ENCODE measurements at places on chromosomes 7 and 10.

GRCh38 chr7:46494028-46494427 lies 573.0 kb upstream of the IGFBP3 start:
- no peaks in the 10 kb centered on the region for H3K36me3 ChIP-seq
- H3K27me3 ChIP-seq: no peaks in the 10 kb centered on the region
- no peak overlapping the region for H3K27ac ChIP-seq
- DNase-seq: no peak
- no peaks in the 10 kb centered on the region for H3K4me1 ChIP-seq
- H3K4me3 ChIP-seq: no peak overlapping the region

DNA sequence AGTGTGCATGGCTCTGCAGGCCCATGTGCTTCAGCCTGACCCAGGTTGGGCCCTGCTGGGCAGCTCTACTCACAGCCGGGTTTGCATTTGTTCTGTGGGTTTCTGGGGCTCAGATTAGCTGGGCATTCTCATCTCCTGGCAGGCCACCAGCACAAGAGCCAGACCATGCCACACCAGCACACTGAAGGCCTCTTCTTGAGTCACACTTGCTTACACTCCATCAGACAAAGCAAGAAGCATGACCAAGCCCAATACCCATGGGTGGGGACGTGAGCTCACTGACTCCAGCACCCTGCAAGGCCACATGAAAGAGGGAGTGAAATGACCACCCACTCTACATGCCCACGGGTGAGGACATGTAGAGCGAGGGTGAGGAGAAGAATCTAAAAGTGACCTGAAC lies 257.8 kb upstream of the PPP2R2D start:
- no peaks in the 10 kb centered on the region for H3K36me3 ChIP-seq
- no peak overlapping the region for H3K4me3 ChIP-seq
- no peak overlapping the region for H3K27ac ChIP-seq
- no peaks in the 10 kb centered on the region for H3K4me1 ChIP-seq
- no peaks in the 10 kb centered on the region for H3K27me3 ChIP-seq
- DNase-seq: no peak

GRCh38 chr7:121278120-121279021 lies 50.4 kb upstream of the WNT16 start:
- no peak for DNase-seq
- no peak overlapping the region for H3K4me3 ChIP-seq
- no peaks in the 10 kb centered on the region for H3K36me3 ChIP-seq
- H3K4me1 ChIP-seq: peaks cover 4% of the 10 kb centered on the region
- no peak overlapping the region for H3K27ac ChIP-seq
- H3K27me3 ChIP-seq: no peaks in the 10 kb centered on the region

DNA sequence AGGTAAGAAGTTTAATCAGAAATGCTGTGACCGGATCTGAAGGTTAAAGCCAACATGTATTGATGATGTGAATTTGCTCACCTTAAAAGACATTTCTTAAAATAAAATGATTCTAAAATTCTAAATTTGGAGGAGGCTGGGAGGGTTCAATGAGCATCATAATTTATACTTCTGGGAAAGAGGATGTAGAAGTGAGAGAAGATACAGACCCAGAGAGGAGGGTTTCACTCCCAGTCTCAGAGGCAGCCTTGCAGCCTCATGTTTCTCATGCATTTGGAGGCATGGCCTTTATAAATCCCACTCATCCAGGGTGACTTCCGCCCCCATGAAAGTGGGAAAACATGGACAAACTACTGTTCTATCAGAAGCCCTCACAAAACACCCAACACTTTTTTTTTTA lies 305.6 kb upstream of the PITRM1 start:
- DNase-seq: no peak
- no peak overlapping the region for H3K4me3 ChIP-seq
- H3K27me3 ChIP-seq: no peaks in the 10 kb centered on the region
- no peaks in the 10 kb centered on the region for H3K36me3 ChIP-seq
- H3K27ac ChIP-seq: no peak overlapping the region
- no peaks in the 10 kb centered on the region for H3K4me1 ChIP-seq

GRCh38 chr10:97937928-97938327 lies 88.3 kb downstream of the GOLGA7B start:
- no peak overlapping the region for H3K4me3 ChIP-seq
- H3K36me3 ChIP-seq: no peaks in the 10 kb centered on the region
- no peak for DNase-seq
- H3K4me1 ChIP-seq: no peaks in the 10 kb centered on the region
- H3K27ac ChIP-seq: no peak overlapping the region

DNA sequence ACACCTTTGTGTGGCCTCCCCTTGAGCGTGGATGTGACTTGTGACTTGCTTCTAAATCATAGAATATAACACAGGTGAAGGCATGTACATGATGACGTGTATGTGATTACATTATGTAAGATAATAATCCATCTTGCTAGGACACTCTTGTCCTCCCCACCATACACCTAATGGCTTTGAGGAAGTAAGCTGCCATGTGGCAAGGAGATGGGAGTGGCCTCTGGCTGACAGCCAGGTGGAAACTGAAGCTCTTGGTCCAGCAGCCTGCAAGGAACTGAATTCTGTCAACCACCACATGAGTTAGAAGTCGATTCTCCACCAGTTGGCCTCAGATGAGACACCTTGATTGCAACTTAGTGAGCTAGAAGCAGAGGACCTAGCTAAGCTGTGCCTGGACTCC lies 67.4 kb upstream of the ELN start:
- H3K27ac ChIP-seq: no peak overlapping the region
- H3K4me1 ChIP-seq: no peaks in the 10 kb centered on the region
- H3K27me3 ChIP-seq: no peaks in the 10 kb centered on the region

- no peak overlapping the region for H3K4me3 ChIP-seq
- no peaks in the 10 kb centered on the region for H3K4me1 ChIP-seq
- no peak for DNase-seq
- no peaks in the 10 kb centered on the region for H3K36me3 ChIP-seq
- H3K27ac ChIP-seq: no peak overlapping the region
Measured at GRCh38 chr7:96131525-96131924, 190.4 kb downstream of the SLC25A13 start.

DNA sequence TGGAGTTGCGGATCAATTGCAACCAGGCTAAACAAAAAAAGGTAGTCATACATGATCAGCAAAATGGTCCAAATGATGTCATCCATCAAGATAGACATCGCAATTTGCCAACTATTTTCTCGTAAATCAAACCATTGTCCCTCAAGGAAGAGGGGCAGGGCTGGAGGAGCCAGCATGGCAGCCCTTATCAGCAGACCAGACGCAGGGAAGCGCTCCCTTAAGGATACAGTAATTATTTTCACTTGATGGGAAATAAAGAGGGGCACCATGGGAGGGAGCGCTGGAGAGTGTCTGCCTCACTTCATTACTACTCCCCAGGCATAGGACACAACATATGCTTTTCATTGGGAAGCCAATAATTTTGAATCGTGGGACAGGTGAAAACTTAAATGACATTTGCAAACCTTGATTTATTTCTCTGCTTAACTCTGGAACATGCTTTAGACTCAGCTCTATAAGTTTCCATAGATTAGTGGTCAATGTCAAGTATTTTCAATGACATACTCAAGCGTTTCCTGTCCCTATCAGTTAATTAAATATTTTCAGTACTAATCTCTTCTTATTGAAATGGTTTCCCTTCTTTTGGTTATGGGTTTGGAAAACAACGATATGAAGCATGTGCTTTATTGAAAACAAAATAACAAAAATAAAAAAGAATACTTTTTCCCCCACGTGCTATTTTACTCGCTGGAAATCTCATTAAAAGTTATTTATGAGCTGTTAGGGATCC lies 202.4 kb upstream of the HABP2 start:
- H3K36me3 ChIP-seq: no peaks in the 10 kb centered on the region
- no peak for DNase-seq
- no peaks in the 10 kb centered on the region for H3K27me3 ChIP-seq
- H3K4me1 ChIP-seq: peaks cover 6% of the 10 kb centered on the region
- no peak overlapping the region for H3K4me3 ChIP-seq
- no peak overlapping the region for H3K27ac ChIP-seq

DNA sequence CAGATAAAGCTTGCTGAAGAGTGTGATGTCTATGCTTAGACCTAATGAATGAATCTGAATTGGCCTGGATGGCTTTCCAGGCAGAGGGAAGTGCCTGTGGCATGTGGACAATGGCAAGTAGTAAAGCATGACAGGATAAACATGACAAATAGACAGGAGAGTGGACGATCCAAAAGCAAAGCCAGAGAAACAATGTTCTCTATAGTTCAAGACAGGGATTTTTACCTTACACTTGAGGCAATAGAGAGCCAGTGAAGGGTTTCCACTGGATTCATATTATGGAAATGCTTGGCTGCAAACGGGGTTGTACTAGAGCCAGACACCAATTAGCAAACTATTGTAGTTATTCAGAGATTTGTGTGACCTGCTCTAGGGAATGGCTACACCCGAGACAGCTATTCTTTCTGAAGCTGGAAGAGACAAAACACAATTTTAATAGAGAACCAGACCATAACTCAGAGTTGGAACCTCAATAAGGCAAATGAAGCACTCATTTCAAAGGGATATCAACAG lies 2.3 kb downstream of the AGMO start:
- peaks cover 6% of the 10 kb centered on the region for H3K4me1 ChIP-seq
- H3K27me3 ChIP-seq: no peaks in the 10 kb centered on the region
- DNase-seq: no peak
- H3K4me3 ChIP-seq: no peak overlapping the region
- H3K27ac ChIP-seq: no peak overlapping the region

DNA sequence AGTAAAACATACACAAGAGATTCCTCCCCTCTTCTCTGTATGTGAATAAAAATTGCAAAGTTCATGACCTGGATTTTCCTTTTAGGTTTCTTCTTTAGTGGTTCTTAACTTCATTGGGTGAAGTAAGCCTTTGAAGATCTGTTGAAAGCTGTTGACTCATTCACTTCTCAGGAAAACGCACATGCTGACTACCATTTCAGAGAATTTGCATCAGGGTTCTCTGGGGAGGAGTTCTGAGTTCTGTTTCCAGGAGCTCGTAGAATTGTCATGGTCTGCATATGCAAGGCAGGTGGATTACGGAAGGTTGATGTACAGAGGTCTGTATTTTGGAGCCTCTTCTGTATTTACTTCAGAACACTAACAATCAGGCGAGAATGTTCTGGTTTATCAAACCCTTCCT lies 962 bp upstream of the SLC26A4 start:
- H3K4me1 ChIP-seq: peaks cover 21% of the 10 kb centered on the region
- H3K36me3 ChIP-seq: no peaks in the 10 kb centered on the region
- H3K27ac ChIP-seq: no peak overlapping the region
- H3K4me3 ChIP-seq: no peak overlapping the region

- H3K4me1 ChIP-seq: peaks cover 6% of the 10 kb centered on the region
- H3K27ac ChIP-seq: no peak overlapping the region
- no peak for DNase-seq
Measured at GRCh38 chr7:69661342-69661741, 63.1 kb downstream of the AUTS2 start.

DNA sequence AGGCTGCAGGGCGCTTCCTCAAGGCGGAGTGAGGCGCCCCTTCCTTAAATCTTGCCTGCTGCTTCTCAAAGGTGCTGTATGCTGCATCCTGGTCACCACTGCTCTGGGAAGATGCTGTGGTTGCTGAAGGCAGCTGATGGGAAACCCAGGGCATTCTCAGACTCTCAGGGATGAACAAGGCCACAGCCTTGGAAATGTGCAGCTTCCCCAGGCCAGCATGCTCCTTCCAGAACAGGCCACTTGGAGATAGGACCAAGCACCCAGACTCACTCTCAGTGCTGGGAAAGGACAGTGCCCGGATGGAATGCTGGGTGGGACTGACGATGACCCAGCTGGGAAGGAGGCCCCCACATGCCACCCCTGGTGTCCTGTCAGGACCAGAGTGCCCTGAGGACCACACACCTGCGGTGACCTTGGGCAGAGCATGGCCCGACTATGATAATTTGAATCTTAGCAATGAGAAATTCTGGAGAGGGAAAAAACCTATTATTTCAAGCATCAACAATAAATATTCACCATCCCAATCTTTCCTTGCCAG lies 235.5 kb downstream of the TNS3 start:
- H3K4me3 ChIP-seq: no peak overlapping the region
- H3K36me3 ChIP-seq: peaks cover 24% of the 10 kb centered on the region
- no peaks in the 10 kb centered on the region for H3K27me3 ChIP-seq
- DNase-seq: peak; percentile 8

DNA sequence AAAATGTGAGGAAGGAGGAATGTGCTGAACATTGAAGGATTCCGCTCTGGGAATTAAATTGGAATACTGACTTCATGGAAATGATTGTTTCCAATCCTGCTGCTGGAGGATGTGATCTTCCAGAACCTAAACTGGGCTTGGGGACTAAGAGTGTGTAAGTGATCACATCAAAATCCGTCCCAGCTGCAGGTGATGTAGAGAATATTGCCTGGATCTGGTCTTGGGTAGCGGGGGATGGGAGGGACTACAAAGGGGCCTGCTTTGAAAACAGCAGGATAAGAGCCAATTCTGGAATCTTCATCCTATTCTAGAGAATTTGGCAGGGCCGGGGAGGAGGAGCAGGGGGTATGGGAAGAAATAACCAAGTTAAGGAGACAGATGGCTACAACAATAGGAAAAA lies 552.2 kb upstream of the FZD8 start:
- H3K27ac ChIP-seq: no peak overlapping the region
- H3K4me1 ChIP-seq: no peaks in the 10 kb centered on the region
- H3K4me3 ChIP-seq: no peak overlapping the region
- H3K36me3 ChIP-seq: no peaks in the 10 kb centered on the region
- no peak for DNase-seq

- H3K36me3 ChIP-seq: no peaks in the 10 kb centered on the region
- DNase-seq: no peak
- H3K27me3 ChIP-seq: no peaks in the 10 kb centered on the region
- H3K4me3 ChIP-seq: no peak overlapping the region
- H3K4me1 ChIP-seq: peaks cover 8% of the 10 kb centered on the region
Measured at GRCh38 chr7:13411151-13411550, 578.3 kb downstream of the ETV1 start.

DNA sequence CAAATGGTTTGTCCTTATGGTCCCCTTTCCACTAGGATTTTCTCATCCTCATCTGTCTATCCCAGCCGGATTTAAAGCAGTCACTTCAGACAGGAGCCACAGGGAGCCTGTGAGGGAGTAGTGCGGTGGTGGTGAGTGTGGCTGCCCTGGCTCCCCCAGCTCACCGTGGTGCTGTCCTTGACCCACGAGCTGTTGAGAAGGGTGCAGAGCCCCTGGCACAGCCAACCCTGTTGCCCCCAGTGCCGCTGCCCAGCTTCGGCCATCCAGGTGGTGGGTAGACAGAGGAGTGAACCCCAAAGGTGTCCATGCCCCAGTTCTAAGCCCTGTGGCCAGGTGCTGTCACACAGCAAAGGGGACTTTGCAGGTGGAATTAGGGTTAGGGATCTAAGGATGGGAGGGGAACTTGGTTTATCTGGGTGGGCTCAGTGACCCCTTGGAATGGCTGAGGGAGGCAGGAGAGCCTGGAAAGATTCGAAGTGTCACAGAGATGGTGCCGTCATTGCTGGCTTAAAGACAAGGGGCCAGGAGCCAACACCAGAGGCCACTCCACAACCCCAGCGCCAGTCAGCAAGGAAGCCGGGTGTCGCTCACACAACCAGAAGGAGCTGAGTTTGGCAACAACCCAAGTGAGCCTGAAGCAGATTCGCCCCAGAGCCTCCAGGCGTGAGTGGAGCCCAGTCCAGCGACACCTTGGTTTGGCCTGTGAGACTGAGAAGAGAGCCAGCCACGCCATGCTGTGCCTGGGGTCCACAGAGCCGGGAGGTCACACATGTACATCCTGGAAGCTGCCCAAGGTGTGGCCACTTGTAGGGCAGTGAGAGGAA lies 142.4 kb downstream of the ADCY1 start:
- H3K27ac ChIP-seq: no peak overlapping the region
- no peak overlapping the region for H3K4me3 ChIP-seq
- no peaks in the 10 kb centered on the region for H3K4me1 ChIP-seq
- no peak for DNase-seq
- H3K36me3 ChIP-seq: no peaks in the 10 kb centered on the region

All from body of pancreas (tissue), 4 donors.